ENCODE measurements at places on chromosomes 12 and 14. TPM values are rescaled to one million over a fixed set of nuclear protein-coding genes. Genes with fewer than 3 reads are reported as not detected.

GRCh38 chr14:66288511-66288910 lies 197.7 kb upstream of the CCDC196 start:
- DNase-seq = no peak

- no peak for DNase-seq
Observed at GRCh38 chr12:47378222-47378582, 298.4 kb upstream of the AMIGO2 start.

- DNase-seq = peak; percentile 68
Observed at GRCh38 chr12:25249931-25250738, 594 bp downstream of the KRAS start.

GRCh38 chr14:89061696-89062095 lies 237.2 kb downstream of the TTC8 start:
- DNase-seq = no peak

The IQSEC3 gene
- total RNA-seq = 0.15 TPM

The FBXO21 gene
- 55.7 TPM for total RNA-seq

Data from B cell (primary cell).